Germinal center (tissue), 1 donor: ENCODE measurements at places on chromosomes 6 and 20.
A peak's percentile ranks its signal among the peaks of the same experiment; 100 is the strongest.

DNA sequence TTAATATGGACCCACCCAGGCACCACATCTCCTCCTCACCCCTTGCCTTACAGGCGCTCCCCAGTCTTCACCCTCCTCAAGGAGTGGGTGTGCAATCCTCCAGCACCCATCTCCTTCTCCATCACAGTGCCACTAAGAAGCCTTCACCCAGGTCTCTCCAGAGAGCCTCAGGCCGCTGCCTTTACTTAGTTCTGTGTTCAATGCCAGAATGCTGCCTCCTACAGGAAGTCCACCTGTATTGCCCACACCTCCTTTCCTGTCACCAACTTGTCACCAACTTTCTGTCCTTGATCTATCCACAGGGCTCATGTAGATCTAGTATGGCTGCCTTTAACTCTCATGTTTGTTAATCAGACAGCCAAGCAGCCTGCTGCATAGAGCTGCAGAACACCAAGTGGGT is 586 bp upstream of the LST1 start:
- DNase-seq = no peak

DNA sequence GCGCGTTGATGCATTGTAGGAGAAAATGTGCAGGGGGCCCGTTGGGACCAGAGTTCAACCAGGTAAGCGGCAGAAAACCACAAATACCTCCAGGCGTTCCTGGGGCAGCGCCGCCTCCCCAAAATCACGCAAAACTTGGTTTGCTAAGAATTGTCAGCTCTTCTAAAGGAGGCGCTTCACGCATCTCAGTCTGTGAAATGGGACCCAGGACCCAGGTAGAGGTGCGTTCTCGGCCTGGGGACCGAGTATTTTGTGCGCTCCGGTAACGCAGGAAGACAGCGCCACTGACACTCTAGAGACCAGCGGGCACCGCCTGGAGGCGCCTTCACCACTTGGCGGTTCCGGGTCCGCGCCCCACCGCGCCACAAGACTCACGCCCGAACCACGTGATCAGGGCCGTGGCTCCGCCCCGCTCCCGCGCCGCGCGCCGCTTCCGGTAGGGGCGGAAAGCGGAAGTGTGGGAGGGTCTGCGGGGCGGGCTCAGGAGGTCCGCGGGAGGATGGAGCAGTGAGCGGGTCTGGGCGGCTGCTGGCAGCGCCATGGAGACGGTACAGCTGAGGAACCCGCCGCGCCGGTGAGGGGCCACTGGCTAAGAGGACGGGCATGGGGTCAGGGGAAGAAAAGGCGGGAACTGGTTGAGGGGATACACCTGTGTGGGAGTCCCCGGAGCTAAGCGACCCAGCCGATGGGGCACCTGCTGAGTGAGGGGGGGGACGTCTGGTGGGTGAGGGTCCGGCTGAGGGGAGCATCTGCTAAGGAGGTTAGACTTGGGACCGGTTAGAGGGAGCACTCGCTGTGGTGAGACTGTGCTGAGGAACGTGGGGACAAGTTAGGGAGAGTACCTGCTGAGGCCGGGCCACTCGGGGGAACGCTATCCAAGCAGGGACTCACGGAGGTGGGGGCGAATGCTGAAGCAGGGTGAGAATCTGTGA is at the start of gene STK4:
Gene STK4 (plus strand): TSS at position 483 of the 932 bp plus-strand sequence. CDS start 57 bp downstream, at position 540.
- DNase-seq = peak; percentile 90

DNA sequence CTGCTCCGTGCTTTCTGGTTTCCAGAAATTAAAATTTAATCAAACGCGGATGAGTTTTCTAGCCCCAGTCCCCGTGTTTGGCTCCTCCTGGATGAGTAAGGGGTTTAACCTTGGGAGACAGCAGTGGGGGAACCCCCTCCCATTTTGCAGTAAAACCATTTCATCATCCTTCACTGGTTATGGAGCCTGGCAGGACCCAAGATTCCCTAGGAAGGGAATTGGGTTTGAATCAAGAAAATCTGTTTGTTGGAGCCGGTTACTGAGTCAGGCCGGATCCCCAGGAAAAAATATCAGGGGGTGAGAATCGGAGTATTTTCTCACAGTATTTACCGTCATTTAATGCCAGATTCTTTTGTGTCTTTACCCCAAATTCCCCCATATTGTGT is 754 bp downstream of the YWHAB start:
- DNase-seq = no peak

- no peak for DNase-seq
These were observed 148.1 kb downstream of the SCML4 start for GRCh38 chr6:107676042-107676441.

DNA sequence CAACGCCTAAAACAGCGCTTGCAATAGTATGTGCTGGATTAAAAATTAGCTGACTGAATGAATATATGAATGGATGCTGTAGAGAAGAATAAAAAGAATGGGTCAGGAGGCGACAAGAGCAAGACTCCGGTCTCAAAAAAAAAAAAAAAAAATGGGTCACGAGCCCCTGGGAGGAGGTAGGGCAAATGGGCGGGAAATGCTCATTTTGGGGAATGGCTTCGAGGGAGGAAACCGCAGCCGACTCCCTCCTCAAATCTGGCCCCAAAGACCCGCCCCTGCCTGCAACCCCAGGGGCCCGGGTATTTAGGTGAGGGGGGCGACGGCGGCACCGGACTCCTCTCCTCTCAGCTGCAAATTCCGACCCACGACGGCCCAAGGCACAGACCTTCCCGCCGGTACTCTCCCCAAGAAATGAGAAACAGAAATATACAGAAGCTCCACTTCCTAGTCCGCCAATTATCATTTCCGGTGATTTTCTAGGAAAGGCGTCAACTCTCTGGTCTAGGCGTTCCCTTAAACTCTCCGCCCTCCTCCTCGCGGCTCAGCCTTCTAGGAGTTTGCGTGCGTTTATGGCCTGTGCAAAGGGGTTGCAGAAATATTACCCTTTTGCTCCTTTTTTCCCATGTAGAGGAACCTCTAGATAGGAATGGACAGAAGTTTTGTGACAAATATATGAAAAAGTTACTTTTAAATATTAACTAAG is at the start of gene ZNF311:
Gene ZNF311 (minus strand): TSS at position 133 of the 703 bp plus-strand sequence. CDS start 1,361 bp downstream, outside the sequence.
- DNase-seq = no peak

DNA sequence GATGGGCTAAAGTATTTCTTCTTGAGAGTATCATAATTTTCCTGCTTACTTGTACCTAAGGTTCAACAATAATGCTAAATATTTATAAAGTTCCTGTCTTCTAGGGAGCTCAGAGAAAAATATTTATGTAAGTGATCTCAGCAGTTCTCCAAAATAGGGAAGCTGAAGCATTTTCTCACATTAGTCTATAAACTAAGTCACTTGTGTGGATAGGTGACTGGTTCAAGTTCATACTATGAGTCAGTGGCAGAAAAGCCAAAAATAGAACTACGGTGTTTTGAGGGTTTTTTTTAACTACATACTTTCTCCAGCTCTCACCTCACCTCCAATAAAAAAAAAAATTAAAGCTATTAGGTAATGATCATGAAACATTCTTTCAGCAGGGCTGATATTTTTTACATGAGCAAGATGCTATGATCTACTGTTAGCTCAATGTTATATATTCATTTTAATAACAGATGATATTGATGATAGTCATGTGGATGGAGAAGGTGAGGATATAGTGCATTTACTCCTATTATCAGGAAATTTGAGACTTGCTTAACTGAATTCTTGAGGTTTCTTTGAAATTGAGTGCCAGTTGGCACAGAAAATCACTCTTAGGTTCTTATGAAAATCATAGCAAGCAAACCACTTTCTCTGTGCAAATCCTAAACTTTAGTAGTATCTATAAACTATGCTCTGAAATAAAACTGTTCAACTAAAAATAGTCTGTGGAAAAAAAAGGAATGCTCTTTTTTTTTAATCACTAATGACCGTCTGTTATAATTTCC is 4.1 kb upstream of the MOXD1 start:
- no peak for DNase-seq

DNA sequence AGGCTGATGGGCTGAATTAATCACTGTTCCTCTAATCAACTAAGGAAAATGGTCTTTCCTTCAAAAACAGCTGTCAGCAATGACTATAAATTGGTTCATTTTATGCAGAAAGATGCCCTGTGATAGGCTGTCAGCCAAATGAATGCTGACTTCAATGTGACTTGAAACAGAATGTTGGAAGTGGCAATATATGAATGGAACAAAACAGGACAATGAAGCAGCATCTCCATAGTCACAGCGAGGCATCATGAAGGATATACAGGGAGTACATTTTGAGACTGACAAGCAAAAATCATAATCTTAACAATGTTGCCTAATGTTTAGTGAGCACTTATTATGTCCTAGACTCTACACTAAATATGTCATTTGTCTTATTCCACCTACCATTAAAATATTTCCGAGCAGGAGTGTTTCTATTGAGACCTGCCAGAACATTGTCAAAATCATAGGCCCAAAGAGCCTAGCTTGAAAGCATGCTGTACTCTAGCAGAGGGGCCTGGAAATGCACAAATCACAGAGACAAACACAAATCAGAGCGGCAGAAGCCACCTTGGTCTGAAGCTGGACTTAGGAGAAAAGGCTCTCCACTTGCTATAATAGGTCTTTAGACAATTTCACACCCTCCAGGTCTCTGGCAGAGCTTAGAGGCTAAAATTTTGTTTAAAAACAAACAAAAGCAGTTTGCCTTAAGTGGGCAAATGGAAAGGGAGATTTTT is 63.3 kb downstream of the FAM50B start:
- DNase-seq = no peak

DNA sequence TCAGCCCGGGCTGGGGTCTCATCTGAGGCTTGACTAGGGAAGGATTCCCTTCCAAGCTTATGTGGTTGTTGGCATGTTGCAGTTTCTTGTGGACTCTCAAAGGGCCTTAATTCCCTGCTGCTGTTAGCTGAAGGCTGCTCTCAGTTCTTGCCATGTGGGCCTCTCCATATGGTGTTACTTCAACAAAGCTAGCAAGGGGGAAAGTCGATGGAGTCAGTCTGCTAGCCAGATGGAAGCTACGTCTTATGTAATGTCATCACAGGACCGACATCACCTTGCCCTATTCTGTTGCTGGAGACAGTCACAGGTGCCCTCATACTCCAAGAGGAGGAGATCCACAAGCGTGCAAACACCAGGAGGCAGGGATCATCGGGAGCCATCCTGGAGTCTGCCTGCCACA is 43.3 kb upstream of the ARMC2 start:
- DNase-seq = no peak

GRCh38 chr6:47059216-47059885 is 17.2 kb upstream of the ADGRF1 start:
- no peak for DNase-seq

DNA sequence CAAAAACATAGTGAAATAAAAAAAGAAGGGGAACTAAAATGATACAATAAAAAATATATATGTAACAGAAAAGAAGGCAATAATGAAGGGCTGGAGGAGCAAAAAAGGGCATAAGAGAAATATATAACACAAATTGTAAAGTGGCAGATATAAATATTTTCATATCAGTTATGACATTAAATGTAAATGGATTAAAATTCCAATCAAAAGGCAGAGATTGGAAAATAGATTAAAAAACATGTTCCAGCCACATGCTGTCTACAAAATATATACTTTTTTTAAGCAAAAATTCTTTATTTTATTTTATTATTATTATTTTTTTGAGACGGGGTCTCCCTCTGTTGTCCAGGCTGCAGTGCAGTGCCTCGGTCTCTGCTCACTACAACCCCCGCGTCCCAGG is 23.9 kb upstream of the NT5E start:
- DNase-seq = no peak

DNA sequence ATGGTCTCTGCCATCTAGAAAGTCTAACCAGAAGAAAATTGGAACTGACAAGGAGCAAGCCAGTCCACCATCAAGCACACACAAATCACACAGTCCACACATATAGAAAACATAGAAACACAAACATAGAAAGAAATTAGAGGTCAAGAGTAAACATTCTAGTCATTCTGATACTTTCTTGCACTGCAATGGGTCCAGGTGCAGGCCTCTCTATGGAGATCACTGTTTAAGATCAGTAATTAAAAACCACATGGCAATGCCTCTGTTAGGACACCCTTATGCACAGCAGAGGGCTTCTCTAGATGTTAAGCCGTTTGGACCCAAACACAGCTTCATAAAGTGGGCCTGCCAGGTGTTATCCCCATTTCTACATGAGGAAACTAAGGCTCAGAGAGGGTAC is 42.8 kb upstream of the SLC22A23 start:
- no peak for DNase-seq

- no peak for DNase-seq
These were observed at the start of gene C6orf118 for GRCh38 chr6:165308926-165309731. TSS of gene C6orf118 (minus strand) at chr6:165309605. CDS start at chr6:165309586, 19 bp downstream.

DNA sequence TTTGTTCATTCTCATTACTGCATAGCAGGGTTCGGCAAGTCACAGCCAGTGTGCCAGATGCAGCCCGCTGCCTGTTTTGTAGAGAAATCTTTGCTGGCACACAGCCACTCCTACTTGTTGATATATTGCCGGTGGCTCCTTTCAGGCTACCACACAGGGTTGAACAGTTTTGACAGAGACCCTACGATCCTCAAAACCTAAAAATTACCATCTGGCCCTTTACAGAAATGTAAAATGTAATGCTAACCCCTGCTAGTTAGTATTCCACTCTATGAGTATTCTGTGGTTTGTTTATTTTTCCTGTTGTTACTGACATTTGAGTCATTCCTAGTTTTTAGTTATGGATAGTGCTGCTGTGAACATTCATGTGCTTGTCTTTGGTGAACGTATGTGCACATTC is 11.5 kb downstream of the DHX35 start:
- DNase-seq = no peak

- DNase-seq = no peak
These were observed 194.9 kb upstream of the SMLR1 start for GRCh38 chr6:130632277-130632676.

DNA sequence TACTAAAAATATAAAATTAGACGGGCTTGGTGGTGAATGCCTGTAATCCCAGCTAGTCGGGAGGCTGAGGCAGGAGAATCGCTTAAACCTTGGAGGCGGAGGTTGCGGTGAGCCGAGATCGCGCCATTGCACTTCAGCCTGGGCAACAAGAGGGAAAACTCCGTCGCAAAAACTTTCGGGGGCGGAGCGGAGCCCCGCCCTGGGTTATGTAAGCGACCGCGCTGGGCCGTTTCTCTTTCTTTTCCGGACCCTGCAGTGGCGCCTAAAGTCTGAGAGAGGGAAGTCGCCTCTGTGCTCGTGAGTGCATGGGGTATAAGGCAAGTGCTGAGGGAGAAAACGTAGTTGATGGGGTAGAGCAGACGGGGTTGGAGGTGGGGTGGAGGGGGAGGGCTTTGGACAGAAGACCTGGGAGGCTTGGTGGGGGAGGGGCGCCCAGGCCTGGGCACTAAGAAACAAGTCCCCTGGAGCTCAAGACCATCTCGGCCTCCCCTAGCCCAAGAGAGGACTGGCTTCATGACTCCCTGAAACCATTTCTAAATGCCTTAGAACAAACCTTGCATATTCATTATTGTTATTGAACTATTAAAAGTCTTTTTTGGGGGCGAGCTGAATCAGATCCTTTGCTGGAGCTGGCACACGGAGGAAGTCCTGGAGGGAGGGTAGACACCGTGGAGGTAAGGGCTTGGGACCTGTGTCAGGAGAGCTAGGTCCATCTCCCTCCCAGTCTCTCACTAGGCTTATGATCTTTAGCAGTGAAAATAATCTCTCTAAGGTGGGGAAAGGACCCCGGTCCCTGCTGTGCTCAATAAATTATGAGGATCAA is 2.7 kb upstream of the MICA start:
- peak; percentile 71 for DNase-seq

- no peak for DNase-seq
These were observed 17.4 kb upstream of the SLCO4A1 start for GRCh38 chr20:62624719-62625453.

GRCh38 chr20:40993794-40994540 is 34.7 kb upstream of the TOP1 start:
- no peak for DNase-seq
